Stimulated activated naive CD8-positive, alpha-beta T cell treated with anti-CD3 and anti-CD28 coated beads, Interleukin-15, Interleukin-2, amounts not matched to agents 100 U/mL and 50 U/mL, for 24 hours (primary cell): ENCODE measurements at places on chromosomes 11 and 22.

GRCh38 chr11:59201353-59201752, 11.4 kb downstream of the MPEG1 start:
- DNase-seq, result no peak

DNA sequence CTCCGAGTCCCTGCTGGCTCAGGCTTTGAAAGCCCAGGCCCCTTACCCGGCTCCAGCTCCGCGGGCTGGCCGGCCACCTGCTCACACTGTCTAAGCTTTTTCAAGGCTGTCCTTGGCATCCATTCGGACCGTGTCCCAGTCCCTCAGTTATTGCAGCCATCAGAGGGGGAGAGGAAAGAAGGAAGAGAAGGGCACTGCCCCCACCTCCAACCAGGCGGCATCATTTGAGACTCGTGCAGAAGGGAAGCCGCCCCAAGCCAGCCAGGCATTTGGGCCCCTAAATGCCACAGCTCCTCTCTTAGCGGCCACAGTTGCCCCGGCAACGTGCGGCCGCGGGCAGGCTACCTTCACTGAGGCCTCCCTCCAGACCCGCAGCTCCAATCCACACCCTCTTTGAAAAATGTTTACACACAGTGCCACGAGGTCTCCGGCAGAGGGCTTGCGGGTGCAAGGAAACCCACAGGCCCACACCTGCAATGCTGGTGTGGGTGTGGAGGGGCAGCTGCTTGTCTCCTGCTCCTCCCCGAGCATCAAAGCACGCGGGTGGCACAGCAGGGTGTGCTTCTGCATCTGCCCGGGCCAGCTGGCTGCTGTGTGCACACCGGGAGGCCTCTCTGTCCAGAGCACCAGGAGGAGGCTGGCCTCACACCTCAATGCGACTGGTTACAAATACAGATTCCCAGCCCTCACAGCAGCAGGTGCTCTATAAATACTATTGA, 124.4 kb downstream of the CTTN start:
- no peak for DNase-seq

DNA sequence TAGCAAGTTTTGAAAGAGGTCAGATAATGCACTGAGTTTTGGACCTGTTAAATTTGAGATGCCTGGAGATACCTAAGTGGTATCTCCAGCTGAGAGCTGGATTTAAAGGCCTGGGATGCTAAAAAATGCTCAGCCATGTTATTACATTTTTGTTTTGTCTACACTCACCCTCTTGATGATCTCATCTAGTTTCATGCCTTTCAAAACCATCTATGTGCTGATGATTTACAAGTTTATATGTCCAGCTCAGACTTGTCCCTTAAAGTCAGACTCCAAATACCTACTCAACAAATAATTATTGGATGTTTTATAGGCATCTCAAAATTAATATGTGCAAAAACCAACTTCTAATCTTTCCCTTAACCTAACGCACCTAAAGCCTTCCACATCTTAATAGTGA, 103.6 kb upstream of the OR9G4 start:
- no peak for DNase-seq

DNA sequence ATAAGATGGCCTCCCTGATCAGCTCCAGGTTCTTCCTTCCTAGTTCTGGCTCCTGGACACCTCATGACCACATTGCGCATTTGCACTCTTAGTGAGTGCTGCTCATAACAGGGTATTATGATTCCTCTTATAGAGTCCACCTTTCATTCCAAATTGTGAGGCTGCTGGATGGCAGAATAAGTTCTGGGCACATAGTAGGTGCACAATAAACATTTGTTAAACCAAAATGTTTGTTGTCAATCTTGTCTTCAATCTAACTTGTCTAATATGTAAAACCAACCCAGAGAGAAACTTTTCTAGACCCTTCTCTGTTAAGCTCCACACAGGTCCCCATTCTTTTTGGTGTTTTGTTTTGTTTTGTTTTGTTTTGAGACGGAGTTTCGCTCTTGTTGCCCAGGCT, 22.6 kb upstream of the ZBTB16 start:
- DNase-seq, result no peak

DNA sequence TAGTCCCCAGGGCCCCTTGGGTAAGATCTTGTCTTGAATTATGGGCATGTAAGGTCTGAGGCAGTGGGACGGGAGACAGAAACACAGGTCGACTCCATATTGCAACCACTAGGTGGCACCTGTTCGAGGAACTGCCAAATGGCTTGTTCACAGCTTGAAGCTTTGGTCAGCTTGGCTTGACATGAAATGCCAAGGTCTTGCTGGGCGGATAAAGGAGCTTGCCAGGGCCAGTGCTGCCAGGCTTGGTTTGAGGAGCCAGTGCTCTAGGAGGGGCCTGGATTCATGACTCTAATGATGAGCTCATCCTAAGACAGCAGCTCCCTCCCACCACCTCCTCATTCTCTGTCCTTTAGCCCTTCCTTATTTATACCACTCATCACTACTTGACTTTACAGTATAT, 11.9 kb upstream of the NRIP3 start:
- peak; percentile 48 for DNase-seq
